Transverse colon (tissue), 4 donors: ENCODE measurements at places on chromosomes 3 and 15.
A peak's percentile ranks its signal among the peaks of the same experiment; 100 is the strongest.

DNA sequence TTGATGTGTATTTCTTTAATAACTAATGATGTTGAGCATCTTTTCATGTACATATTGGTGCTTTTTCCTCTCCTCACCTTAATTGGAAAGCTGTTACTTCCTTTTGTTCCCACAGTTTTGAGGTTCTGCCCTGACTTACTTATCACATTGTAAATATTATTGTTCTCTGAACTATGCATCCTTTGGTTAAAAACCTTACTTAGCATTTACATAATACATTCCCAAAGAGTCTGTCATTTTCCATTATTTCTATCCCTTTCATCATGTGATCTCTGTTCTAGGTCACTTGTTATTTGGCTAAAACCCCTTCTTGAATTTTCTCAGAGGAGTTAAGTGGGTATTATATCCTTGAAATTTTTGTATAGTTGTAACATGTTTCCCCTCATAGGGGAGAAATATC lies 33.0 kb downstream of the SLC12A6 start:
- no peaks in the 10 kb centered on the region for H3K36me3 ChIP-seq
- no peak overlapping the region for H3K27ac ChIP-seq
- no peaks in the 10 kb centered on the region for H3K27me3 ChIP-seq
- no peak for DNase-seq

GRCh38 chr3:117118604-117119003 lies 409.0 kb downstream of the TUSC7 start:
- no peaks in the 10 kb centered on the region for H3K36me3 ChIP-seq
- no peak overlapping the region for H3K27ac ChIP-seq
- H3K4me1 ChIP-seq: no peaks in the 10 kb centered on the region
- no peak for DNase-seq
- H3K4me3 ChIP-seq: no peak overlapping the region

- no peaks in the 10 kb centered on the region for H3K27me3 ChIP-seq
- no peaks in the 10 kb centered on the region for H3K36me3 ChIP-seq
- H3K4me1 ChIP-seq: no peaks in the 10 kb centered on the region
Measured at GRCh38 chr3:17322106-17322793, 420.2 kb downstream of the TBC1D5 start.

- no peak overlapping the region for H3K4me3 ChIP-seq
- H3K27me3 ChIP-seq: no peaks in the 10 kb centered on the region
- H3K4me1 ChIP-seq: no peaks in the 10 kb centered on the region
- no peak for DNase-seq
- H3K27ac ChIP-seq: no peak overlapping the region
Measured at GRCh38 chr3:10869460-10869859, 53.4 kb downstream of the SLC6A11 start.

DNA sequence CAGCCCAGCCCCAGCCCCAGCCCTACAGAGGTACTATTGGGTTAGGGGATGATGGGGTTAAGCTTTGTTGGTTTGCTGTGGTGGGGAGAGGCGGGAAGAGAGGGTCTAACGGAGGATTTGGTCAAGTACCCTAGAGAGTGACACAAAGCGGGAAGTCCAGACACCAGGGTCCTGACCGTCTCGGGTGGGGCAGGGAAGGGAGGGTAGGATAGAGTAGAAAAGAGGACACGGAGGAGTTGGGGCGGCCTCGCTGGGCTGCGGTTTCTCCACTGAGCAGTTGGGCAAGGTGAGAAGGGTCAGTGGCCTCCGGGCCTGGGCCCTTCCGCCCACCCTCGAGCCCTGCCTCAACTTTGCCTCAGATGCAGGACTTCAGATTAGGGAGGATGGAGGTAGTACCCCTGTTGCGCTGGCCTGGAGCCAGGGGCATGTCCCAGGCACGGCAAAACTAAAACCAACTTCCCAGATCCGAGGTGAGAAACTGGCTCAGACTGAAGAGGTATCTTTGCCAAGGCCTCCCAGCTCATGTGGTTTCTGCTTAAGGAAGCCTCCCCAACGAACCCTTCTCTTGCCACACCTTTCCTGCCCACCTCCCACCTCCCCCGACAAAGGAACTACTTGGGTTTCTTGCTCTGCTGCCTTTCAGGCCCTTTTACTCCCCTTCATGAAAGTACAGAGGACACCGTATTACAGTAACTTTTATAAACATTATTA lies 551 bp downstream of the PML start:
- DNase-seq: peak; percentile 42
- H3K36me3 ChIP-seq: peaks cover 4% of the 10 kb centered on the region
- H3K4me3 ChIP-seq: peak overlapping the region; percentile 79
- peaks cover 25% of the 10 kb centered on the region for H3K4me1 ChIP-seq
- H3K27ac ChIP-seq: peak overlapping the region; percentile 96
